ENCODE measurements at places on chromosomes 4 and X.

- DNase-seq, result no peak
Observed at GRCh38 chrX:110536816-110537215, 178.2 kb downstream of the RTL9 start.

DNA sequence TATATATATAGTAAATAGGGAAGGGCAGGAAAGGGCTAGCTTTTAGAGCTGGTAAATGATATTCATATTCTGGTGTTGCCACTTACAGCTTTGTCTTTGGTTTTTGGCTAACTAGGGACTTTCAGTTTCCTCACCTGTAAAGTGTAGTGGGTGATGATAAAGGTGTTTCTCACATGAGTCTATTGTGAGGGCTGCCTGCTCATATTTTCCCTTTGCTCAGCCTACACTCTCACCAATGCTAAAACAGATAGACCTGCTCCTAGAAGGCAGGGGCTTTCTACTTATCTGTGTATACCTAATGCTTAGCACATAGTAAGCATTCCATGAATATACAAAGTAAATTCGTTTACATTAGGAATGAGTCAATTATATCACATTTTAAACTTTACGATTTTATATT, 137.2 kb upstream of the HS3ST1 start:
- DNase-seq, result no peak

DNA sequence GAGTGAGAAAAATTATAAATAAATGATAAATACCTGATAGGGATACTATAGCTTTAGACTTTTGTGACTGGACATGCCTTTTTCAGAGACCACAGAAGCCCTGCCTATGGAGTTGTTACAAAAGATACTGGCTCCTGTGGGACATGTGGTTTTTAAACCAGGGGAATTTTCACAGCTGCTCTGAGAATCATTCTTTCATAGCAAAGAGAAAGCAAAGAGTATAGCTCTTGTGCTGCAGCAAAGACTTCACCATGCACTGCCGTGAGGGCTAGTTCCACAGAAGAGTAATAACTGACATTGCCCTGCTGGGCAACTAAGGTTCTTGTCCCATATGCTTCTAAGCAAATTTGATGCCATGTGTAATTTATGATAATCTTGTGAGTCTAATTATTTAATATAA, 98.2 kb downstream of the MAPK10 start:
- no peak for DNase-seq

GRCh38 chrX:10931976-10932375, 179.2 kb upstream of the HCCS start:
- no peak for DNase-seq

GRCh38 chrX:110852180-110852579, 56.6 kb upstream of the CHRDL1 start:
- DNase-seq, result no peak

GRCh38 chr4:155769090-155769489, 10.3 kb downstream of the GUCY1B1 start:
- no peak for DNase-seq

- DNase-seq, result no peak
Observed at GRCh38 chr4:36004204-36004851, 240.0 kb downstream of the ARAP2 start.

DNA sequence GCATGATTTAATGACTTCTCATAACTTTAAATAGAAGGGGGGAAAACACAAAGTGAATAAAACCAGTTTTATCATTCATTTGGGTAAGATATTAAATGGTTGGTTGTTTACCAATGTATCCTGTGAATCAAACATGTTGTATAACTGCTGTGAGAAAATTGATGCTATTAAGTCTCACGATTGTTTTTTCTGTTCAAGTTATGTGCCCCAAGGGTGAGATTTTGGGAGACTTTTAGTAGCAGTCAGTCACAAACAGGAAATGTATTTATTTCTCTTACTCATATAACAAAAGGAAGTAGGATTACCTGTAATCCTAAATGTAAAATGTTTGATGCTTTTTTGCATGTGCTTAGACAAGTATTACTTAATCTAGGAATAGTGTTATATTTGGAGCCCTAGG, 39.2 kb downstream of the MTHFD2L start:
- no peak for DNase-seq

- no peak for DNase-seq
Observed at GRCh38 chr4:143381189-143382118, 44.8 kb downstream of the GAB1 start.

DNA sequence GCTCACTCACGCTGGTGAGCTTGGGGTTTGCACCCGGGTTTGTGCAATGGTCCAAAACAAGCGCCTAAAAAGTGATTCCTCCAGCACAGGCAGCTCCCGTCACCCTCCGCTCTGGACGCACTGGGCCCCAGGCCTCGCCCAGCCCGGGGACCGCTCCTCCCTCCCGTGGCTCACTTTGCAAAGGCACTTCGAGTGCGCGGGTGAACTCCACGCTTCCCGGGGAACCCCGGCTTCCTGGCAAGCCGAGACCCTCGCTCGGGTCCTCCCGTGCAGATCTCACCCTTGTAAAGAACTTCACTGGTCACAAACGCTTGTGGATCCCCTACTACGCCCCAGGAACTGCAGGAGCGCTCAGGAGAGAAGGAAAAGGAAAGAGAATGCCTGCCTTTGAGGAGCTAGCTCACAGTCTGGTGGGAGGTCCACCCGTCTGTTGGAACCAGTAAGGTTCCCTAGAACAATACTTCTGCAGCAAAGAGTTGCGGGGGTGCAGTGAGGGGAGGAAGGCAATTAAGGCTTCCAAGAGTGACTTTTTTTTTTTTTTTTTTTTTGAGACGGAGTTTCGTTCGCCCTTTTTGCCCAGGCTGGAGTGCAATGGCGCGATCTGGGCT, at the start of gene CTPS2:
TSS of gene CTPS2 (minus strand) at position 122 of the 608 bp plus-strand sequence. CDS start 9,767 bp downstream, outside the sequence.
- no peak for DNase-seq

DNA sequence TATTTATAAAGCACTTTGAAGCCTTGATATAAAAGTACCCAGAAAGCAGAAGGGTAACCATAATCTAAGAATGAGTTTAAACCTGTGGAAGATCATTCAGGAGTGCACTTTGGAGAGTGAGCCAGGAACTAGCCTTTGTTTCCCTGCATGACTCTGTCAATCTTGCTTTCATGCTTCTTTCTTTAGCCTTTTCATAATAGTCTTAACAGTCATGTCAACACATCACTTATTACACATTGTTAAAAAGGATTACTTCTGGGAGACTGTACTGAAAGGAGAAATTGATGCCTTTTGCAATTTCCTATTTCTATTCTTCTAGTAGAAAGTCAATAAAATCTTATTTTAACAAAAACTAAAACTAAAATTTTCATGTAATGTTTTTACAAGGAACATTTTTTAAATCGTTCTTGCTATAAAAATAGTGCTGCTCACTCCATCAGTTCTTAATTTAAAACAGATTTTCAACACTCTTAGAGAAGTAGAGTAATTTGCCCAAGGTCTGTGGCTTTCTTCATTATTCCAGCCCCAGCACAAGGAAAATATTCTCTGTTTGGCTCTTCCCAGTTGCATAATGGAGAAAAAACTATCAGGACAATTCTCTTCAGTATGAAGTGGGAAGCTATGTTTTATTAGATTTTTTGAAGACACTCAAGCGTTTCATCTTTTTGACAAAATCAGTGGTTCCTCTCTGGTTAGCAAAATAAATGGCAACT, 35.4 kb upstream of the SPP1 start:
- no peak for DNase-seq

- no peak for DNase-seq
Observed at GRCh38 chr4:135718019-135718418, 1516.4 kb upstream of the PABPC4L start.

DNA sequence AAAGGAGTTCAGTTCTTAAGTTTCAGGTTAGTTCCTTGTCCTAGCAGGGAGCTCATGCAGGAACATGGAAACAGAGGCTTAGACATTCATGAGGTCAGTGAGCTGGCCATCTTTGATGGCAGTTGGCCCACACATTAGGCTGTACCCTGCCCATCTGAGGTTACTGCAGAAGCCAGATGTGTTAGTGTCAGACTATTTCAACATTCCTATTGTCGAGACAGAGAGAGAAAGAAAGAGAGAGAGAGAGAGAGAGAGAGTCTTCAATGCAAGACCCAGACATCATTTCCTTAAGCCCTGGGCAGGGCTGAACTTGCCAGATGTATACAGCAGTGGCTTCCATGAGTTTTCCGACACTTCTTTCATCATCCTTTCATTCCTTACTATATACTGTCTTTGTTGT, 91.3 kb downstream of the PPP1R2C start:
- no peak for DNase-seq

DNA sequence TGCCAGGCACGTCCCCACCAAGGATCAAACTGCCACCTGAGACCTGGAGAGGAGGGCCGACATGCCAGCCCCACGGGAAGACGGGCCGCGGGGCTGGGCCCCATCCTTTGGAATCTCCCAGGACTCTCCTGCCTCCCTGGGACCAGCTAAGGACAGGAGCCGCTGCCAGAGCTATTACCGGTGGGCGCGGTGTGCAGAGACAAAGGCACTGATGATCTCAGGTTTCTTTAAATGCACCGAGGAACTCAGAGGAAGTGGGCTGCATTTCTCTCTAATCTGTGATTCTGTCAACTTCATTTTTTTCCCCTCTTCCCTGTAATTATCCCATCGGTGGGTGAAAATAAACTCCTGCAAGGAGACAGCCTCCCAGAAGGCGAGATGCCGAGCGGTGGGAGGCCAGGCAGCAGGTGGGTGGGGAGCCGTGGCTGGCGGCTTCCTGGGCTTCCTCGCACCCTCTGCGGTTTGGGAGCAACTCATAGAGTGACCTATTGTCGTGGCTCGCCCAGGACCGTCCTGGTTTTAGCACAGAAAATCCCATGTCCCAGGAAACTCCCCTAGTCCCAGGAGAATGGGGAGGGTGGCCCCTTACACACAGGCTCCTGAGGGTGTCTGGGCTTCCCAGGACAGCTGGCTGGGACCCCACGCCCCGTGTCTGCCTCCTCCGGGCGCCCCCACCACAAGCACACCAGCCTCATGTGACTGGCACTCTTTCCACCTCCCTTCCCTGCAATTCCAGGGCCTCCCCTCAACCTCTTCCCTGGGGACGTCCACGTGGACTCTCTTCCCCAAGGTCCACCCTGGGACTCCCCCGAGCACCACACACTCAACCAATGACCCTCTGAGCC, 62.3 kb upstream of the ADRA2C start:
- no peak for DNase-seq

DNA sequence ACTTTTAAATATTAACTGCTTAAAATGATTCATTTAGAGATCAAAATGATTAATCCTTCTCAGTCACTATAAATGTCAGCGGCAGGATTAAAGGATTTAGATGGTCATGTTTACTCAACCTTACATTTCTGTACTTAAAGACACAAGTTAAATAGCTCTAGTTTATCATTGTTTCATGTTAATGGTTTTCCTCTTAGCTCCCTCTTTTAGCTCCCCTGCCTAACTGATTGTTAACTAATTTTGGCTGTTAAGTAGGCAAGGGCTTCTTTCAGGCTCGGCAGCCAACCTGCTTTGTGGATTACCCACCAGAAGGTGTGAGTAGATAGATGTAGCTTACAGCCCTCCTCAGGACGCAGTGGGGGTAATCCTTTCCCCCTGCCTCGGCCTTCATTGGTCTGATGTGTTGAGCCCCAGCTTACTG, 96.0 kb downstream of the TENM3 start:
- DNase-seq, result no peak

DNA sequence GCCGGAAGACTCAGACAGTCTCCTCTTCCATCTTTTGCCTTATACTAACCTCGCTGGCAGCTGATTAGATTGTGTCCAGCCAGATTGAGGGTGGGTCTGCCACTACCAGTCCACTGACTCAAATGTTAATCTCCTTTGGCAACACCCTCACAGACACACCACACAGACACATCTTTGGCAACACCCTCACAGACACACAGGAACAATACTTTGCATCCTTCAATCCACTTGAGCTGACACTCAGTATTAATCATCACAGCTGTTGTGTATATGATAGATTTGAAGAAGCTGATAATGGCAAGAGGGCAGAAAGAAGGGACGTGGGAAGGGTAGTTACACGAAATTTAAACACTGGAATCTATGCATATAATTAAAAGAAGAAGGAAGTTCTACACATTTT, 139.5 kb downstream of the ANKRD50 start:
- DNase-seq, result no peak

- no peak for DNase-seq
Observed at GRCh38 chrX:139831017-139831416, 101.8 kb downstream of the ATP11C start.

DNA sequence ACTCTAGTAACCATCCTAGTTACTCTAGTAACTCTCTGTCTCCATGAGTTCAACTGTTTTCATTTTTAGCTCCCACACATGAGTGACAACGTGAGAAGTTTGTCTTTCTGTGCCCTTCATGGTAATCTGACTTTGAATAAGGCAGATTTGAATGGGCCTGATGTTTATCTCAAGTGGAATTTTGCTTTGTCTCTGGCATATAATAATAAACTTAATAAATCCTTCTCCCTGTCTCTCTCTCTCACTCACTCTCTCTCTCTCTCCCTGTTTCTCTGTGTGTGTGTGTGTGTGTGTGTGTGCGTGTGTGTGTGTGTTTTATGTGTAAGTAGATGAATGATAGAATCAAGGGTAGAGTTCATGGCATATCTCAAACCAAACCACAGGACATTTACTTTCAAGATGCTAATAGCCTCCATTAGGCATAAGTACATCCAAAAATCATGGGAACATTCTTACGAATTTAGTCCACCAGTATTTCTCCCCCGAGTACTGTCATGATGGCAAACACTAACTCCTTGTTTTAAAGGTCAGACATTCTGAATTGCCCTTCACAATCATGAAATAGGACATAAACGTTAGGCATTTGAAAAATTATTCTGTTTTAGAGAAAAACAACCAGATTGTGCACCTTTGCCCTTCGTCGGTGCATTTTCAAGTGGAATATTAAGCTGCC, 193.1 kb downstream of the SPATA18 start:
- DNase-seq, result no peak

DNA sequence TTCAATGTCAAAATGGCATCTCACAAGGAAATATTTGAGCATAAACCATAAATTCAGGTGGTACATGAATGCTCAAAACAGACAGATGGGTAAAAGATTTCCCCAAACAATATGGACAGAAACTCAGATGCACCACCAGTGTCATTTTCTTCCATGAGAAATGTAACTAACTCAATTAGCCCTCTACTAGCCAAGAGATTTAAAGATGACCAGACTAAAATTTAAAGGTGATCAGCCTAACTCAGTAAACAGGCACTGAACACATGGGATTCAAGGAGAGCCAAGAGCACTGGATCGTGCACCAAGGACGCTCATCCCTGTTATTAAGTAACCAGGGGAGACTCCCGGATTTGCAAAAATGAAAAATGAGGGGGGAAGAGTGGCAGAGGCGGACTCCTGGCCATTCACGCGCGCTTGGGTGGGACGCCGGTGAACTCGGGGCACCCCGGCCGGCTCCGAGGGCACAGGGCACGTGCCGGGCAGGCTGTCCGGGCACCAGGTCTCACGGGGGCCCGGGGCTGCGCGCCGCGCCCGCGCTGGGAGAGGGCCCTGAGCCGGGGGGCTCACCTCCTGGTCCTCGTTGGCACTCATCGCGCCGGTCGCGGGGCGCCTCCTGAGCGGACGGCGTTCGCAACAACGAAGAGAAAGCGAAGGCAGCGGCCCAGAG, 490 bp downstream of the RWDD4 start:
- no peak for DNase-seq

DNA sequence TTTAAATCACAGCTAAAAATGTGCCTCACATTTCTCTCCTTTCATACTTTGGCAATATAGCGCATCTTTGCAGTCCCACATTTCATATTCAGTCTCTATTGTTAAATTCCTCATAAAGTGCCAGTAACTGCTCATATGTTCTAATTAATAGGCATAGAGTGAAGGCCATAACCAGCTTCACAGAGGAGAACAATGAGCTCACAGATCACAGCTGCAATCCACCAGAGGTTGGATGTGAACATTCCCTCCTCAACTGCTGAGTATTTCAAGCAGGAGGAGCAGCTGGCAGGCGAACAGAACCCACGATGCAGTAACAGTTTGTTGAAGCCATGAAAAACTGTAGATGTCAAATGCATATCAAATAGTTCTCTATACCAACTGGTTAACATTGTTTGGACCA, 2088.7 kb upstream of the AGA start:
- no peak for DNase-seq

All from stimulated activated CD4-positive, alpha-beta T cell treated with anti-CD3 and anti-CD28 coated beads, Interleukin-1b, Interleukin-23, amount 100 ng/mL, for 1 hour (primary cell).